Epithelial cell of proximal tubule (primary cell): ENCODE measurements at places on chromosomes 7 and 10. TPM values are rescaled to one million over a fixed set of nuclear protein-coding genes. Genes with fewer than 3 reads are reported as not detected.
A peak's percentile ranks its signal among the peaks of the same experiment; 100 is the strongest.

Gene OR13A1
- total RNA-seq, result not detected in 2 replicates

DNA sequence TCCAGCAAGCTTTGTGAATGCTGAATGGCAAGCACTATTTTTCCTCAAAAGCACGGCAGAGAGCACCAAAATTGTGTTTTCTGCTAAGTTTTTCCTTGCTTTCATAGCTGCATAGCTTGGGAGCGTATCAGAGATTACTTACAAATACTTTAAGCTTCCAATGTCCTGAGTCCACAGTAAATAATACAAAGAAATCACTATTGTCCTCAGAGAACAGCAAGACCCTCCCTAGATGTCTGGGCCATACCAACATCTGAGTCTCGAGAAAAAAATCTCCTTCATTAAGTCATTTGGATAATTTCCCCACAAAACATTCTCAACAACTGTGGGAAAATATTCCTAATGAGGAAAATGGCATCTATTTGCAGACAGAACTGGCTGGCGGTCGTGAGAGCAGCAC, 41.7 kb downstream of the SGMS1 start:
- no peak for DNase-seq

DNA sequence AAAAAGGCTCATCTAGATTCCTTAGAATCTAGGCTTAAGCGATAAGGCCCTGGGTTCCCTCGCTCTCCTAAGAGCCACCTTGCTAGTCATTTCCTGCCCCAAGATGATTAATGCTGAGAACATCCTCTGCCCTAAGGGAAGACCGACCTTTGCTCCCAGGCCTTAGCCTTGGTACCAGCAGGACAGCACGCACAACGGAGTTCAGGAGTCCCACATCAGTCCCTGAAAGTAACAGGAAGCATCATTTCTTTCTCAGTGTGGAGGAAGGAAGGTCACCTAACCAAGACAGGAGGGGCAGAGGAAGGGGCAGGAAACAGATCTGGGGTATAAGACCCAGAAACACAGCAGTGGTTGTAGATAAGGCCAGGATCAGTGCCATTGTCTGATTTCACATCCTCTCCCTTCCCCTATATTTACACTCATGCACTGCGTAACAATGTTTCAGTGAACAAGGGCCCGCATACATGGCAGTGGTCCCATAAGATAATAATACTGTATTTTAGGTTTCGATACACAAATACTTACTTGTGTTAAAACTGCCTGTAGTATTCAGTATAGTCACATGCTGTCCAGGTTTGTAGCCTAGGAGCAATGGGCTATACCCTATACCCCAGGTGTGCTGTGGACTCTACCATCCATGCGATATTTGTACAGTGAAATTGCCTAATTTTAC, 8.1 kb upstream of the FAM107B start:
- DNase-seq, result peak; percentile 47

DNA sequence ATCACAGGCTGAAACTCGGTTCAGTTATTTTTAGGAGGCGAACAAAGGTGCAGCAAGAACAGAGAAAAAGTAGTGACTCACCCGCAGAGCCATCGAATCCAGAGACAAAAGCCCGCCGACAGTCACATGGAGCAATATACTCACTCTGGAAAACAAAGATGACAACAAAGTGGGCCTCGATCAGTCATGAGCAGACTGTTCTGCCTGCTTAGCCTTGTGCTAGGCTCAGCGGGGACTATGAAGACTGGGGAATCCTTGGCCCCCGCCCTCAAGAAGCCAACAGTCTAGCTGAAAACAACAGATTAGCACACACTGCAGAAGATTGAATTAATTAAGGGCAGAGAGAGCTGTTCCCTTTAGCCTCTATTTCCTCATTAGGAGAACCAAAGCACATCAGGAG, 30.4 kb downstream of the XPNPEP1 start:
- DNase-seq, result no peak

DNA sequence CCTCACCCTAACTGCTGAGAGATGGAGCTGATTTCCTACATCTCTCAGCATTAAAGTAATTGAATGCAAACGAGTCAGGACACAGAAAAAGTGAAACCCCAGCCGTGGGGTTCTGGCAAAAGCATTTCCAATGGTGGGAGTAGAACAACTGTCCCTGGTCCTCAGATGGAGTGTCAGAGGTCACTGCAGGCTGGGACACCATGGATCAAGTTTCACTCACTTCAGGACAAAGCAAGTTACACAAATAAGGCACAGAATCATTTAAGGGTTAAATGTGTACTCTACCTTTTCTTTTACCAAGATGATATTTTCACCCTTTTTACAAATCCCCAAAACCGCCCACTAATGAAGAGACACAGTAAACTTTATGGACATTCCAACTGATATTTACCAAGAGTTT, 607.8 kb downstream of the PARD3 start:
- DNase-seq, result no peak

GRCh38 chr7:100465702-100466311, 1.7 kb upstream of the SPACDR start:
- DNase-seq, result no peak

Gene SPDYE2
- not detected in 2 replicates for total RNA-seq

DNA sequence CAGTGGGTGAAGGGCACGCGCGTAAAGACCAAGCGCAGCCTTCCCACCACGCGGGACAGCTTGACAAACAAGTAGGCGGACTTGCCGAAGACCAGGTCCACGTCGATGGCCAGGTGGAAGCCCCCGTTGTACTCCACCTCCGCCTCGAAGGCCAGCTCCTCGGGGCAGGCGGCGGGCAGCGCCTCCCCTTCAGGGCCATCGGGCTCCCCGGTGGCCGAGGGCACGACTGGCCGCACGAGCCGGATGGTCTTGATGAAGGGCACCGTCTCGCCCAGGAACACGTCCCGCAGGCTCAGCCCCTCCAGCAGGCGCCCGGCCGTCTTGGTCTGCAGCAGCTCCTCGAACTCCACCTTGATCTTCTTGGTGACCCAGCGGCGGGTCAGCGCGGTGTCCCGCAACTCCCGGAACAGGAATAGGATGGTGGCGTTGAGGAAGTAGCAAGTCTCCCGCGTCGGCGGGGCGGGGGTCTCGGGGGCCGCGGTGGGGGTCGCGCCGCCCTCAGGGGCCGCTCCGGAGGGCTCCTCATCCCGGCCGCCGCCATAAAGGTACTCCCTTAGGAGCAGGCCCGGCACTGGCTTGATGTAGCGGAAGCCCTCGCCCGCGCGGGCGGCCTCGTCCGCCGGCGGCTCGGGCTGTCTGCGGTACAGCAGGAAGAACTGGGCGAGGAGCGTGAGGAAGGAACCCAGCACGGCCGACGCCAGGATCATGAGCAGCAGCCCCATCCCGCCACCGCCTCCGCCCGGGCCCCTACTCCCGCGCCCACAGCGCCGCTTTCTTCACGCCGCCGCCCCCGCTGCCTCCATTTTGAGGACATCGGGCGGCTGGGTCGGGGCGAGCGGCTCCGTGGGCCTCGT, 507 bp downstream of the PDZD8 start:
- no peak for DNase-seq

Gene SPDYE18
- 0.23 and 0.29 TPM in 2 replicates for total RNA-seq

- DNase-seq, result no peak
These were observed 161.1 kb upstream of the ZMIZ1 start for GRCh38 chr10:78907551-78908211.

- no peak for DNase-seq
These were observed 2.0 kb downstream of the ZMIZ1 start for GRCh38 chr10:79070606-79071395.

Gene TUBAL3
- not detected in 2 replicates for total RNA-seq

- no peak for DNase-seq
These were observed 22.2 kb downstream of the VOPP1 start for GRCh38 chr7:55550010-55550663.

Gene MASTL
- 28.9 and 34.5 TPM in 2 replicates for total RNA-seq

GRCh38 chr7:19109000-19109946, 8.2 kb downstream of the TWIST1 start:
- DNase-seq, result no peak

DNA sequence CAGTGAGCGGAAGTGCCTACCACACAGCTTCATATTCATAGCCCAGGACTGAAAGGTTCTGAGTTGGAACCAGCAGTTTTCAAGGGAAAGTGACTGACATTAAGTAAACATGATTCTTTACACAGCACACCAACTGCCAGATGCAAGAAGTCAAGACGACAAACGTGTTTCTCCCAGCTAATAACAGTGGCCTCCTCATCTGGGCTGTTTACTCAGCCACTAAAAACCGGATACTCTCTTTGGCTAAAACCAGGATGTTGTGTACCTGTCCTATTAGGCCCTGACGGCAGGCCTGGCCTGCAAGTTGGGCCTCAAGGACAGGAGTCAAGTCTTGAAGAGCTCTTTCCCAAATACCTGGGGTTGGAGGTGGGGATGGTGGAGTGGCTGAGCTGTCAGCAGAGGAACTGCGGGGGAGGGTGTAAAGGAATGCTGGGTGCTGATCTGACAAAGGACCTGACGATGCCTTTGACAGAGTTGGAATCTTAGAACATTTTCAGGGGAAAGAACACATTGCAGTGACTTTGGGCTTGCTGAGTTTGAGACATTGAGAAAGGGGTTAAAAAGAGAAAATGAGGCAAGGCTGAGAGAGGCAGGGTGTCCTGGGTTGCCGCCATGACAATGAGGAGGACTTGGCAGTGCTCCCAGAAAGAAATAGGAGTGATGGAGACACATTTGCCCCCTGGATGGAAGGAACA, 57.7 kb downstream of the STEAP1B start:
- DNase-seq, result no peak

Gene HECTD2
- total RNA-seq, result 3.7 and 4.1 TPM in 2 replicates
